Renal cortex interstitium (tissue), 15 donors: ENCODE measurements at places on chromosomes 6 and 20.

DNA sequence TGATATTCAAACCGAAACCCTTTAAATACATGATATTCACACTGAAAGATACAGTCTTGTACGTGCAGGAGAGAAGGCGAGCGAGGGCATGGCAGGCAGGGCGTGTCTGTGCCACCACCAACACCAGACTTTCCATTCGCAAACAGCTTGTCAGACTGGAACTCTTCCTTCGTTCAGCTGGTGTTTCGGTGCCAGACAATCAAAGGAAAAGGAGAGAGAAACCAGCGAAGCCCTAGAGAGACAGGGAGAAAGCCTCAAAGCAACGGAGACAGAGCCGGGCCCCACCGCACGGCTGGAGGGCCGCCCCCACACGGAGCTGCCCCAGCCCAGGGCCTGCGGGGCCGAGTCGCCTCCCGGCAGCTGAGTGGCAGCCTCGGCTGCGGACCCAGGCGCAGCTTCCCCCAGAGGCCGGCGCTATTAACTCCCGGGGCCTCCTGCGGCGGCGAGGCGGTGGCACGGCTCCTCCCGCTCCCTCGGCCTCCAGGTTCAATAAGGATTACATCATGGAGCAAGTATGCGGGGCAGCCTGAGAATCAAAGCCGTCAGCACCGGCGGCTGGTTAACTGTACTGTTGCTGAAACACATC lies 32.1 kb upstream of the NR2E1 start:
- DNase-seq, result no peak

- no peak for DNase-seq
Measured at GRCh38 chr20:1324598-1325172, 4.3 kb downstream of the SDCBP2 start.

- DNase-seq, result no peak
Measured at GRCh38 chr20:47455133-47456040, 46.3 kb upstream of the NCOA3 start.

DNA sequence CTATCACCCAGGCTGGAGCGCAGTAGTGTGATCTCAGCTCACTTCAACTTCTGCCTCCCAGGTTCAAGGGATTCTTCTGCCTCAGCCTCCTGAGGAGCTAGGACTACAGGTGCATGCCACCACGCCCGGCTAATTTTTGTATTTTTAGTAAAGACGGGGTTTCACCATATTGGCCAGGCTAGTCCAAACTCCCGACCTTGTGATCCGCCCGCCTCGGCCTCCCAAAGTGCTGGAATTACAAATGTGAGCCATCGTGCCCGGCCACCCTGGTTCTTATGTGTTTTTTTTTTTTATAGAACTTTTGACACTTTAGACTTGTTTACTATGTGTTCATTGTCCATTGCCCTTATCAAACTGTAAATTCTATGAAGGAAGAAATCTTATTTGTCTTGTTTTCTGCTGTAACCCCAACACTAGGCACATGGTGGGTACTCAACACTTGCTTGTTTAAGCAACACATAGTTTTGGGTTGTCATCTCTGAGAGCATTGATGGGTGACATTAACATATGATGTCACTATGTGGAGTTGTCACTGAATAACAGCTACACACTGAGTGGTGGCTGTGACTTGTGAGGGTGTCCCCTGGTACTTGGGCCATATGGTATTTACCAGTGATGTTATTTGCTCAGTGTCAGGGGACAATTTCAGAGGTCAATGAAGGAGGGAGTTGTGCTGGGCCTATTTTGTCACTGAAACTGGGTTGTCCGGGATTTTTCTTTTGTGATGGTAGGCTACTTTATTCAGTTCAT lies 1.5 kb upstream of the PXMP4 start:
- no peak for DNase-seq

DNA sequence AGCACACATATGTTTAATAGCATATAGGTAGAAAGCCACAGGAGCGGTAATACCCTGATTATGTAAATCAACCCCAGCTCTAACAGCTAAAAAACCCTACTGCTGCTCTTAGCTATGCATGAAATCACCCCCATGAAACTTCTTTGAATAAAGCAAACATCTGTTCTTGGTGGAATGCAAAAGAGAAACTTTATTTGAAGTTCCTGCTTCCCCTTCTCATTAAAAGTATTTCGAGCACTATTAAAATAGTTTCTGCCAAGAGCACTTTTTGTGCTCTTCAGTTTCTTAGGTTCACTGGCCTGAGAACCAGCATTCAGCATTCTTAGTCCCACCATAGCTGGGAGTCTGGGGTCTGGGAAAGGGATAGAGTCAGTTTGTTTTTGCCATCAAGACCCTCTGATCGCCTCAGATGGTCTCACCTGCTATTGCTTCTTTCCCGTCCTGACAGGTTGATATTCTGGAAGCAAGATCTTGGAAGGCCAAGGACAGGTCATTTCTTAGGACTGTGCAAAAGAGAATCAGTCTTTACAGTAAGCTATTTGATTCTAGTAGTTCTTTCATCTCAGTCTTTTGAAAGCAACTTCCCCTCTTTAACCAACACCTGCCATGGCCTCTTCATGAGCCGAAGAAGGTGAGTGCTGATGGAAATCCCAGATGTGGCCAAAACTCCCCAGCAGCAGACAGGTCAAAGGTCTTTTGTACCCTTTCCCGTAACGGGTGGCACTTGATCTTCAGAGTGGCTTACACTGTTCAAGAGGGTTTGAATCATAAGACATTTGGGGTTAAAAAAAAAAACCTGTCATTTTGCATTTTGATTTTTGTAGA lies 76.5 kb upstream of the TMEM170B start:
- no peak for DNase-seq

- DNase-seq, result peak; percentile 38
Measured at GRCh38 chr20:39112178-39112743, 150.1 kb downstream of the DHX35 start.
